Stimulated activated CD4-positive, alpha-beta T cell treated with anti-CD3 and anti-CD28 coated beads, Interleukin-1b, Interleukin-23, amount 100 ng/mL, for 4 hours (primary cell): ENCODE measurements at places on chromosomes 5 and 9.

DNA sequence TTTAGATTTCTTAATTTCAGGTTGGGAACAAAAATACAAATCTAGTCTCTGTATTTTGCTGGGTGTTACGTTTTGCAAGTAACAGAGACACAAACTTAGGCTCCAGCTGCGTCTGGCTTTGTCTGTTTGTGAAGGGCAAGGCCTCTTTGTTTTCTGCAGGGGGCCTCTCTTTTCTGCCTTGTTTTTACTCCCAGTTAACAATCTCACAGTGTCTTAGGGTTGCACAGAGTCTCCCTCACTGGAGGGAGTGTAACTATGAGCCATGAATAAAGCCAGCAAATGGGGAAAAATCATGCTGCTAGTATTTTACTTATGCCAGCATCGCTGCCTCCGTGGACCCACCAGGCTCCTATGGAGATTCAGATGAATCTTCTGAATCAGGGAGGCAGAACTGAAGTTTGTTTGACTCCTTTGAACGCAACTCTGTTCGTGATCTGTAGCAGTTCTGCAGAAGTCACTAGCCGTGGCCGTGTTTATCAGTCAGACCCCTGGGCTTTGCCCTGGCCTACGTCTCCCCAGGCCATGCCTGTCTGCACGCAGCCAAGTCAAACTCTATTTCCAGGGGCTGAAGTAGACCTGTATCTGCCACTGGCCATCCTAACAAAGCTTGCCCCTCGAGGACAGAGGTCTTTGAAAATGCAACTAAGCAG is 77.2 kb downstream of the ATP10B start:
- DNase-seq = no peak

DNA sequence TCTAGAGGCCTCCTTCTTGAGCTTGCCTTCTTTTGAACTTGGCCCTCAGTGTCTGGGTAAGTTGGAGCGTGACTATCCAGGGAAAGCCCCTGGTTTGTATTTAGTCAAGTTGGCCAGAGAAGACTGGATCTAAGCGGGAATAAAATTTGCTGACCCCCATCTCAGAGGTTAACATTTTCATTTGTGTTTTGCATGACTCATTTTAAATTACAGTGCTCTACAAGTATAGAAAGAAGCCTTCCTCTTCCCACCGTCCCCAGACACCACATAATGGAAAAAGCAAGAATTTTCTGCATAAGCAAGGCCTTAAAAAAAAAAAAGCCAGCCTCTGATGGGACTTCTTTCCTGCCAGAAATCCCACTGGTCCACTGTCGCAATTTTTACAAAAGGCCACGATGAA is 27.2 kb downstream of the PIK3R1 start:
- DNase-seq = no peak

DNA sequence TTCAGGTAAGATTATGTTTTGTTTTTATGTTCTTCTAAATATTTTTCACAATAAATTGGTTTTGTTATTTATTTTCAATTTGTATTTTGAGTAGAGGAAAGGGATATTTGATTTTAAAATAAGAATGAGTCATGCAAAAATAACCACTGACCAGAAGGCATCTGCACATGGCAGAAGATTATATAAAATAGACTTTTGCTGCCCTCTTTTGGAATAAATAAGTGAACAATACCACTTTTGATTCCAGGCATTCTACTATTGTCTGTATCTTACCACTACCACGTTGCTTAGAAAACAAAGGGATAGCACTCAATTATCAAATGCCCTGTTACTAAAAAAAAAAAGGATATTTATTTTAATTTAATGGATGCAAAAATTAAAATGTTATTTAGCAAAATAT is 227.3 kb upstream of the ITGA1 start:
- no peak for DNase-seq

DNA sequence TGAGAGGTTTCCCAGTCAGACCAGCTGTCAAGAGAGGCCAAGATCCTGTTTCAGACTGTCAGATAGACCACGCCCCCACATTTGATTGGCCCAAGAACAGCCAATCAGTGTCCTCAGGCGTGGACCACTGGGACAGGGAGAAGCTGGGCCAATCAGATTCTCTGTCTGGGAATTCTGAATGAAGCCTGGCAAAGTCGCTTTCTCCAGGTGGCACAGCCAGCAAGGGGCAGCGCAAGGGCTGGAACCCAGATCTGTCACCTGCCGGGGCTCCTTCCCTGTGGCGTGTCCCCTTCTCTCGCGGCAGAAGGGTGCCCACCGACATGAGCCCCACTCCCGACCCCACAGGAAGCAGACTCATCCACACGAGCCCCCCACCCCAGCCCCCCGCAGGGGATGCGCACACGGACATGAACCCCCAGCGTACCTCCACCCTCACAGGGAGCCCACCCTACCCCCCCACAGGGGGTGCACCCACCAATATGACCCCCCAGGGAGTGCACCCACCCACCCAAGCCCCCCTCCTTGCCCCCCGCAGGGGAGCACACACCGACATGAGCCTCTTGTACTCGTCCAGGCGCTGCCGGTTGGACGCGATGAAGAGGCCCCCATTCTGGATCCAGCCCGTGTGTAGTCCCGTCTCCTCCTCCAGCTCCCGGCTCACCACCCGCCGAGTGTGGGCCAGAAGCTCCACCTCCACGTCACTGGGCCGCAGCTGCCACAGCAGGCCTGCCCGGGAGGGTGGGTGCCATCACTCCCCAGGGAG is 6.1 kb downstream of the SARDH start:
- DNase-seq = no peak

DNA sequence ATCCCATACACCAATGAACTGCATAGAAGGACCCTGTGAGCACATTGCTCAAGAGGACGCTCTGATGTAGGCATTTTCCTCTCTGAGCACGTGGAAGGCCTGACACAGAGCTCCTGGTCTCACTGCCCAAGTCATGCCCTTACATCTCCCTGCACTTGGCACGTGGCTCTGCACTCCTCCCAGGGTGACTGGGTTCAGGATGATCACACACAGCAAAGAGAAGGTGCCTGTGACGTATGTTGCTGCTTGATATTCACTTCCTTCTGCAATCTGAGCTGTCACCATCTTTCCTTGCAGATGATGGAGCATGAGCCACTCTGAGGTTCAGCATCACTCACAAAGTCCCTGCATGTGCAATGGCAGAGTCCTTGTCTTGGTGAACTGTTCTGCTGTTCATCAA is 125.2 kb downstream of the FSTL4 start:
- DNase-seq = no peak
